ENCODE measurements at places on chromosomes 12 and 14. TPM values are rescaled to one million over a fixed set of nuclear protein-coding genes. Genes with fewer than 3 reads are reported as not detected.

Gene NOS1
- total RNA-seq = not detected

Gene ATP5F1B
- 674 TPM for total RNA-seq

Gene SPTB
- not detected for total RNA-seq

Gene APPL2
- 20.4 TPM for total RNA-seq

Gene UNC79
- 0.19 TPM for total RNA-seq

Gene LYSET
- 35.7 TPM for total RNA-seq

Gene CIROP
- total RNA-seq = not detected

Gene MED13L
- total RNA-seq = 18.8 TPM

Gene KIF26A
- total RNA-seq = not detected

Gene TTC7B
- under 0.01 TPM for total RNA-seq

Gene FZD10
- total RNA-seq = not detected

Gene NAV3
- total RNA-seq = 0.04 TPM

Gene KRT80
- not detected for total RNA-seq

Gene CLEC9A
- not detected for total RNA-seq

Gene OR6S1
- not detected for total RNA-seq

Gene CRACR2A
- total RNA-seq = 29.3 TPM

Gene MBIP
- total RNA-seq = 49.7 TPM

Gene NOXRED1
- total RNA-seq = 0.97 TPM

Gene FIGNL2
- not detected for total RNA-seq

Gene DTX1
- 481 TPM for total RNA-seq

Gene ENTPD5
- total RNA-seq = 22.3 TPM

Gene TGM1
- 1.3 TPM for total RNA-seq

Gene CISTR
- total RNA-seq = not detected

Gene PAPLN
- 18.0 TPM for total RNA-seq

Gene RNASE8
- not detected for total RNA-seq

Gene CATSPERB
- total RNA-seq = not detected

Gene CLEC1B
- not detected for total RNA-seq

Gene PLBD1
- total RNA-seq = not detected

Gene HOXC11
- total RNA-seq = not detected

Gene ANG
- total RNA-seq = 0.32 TPM

Gene IQSEC3
- not detected for total RNA-seq

Gene CCDC197
- total RNA-seq = not detected

Gene NOVA1
- not detected for total RNA-seq

Gene PLEKHH1
- 0.83 TPM for total RNA-seq

Gene TMEM132D
- total RNA-seq = not detected

Gene SPIC
- not detected for total RNA-seq

Gene SRRM4
- not detected for total RNA-seq

Gene TAS2R10
- 1.5 TPM for total RNA-seq

Gene KCNJ8
- not detected for total RNA-seq

Gene CEBPE
- total RNA-seq = 0.11 TPM

Gene LTBR
- not detected for total RNA-seq

Gene DBX2
- total RNA-seq = not detected

Measured in Karpas-422 (cell line).